ENCODE measurements at places on chromosomes 2 and 18.

DNA sequence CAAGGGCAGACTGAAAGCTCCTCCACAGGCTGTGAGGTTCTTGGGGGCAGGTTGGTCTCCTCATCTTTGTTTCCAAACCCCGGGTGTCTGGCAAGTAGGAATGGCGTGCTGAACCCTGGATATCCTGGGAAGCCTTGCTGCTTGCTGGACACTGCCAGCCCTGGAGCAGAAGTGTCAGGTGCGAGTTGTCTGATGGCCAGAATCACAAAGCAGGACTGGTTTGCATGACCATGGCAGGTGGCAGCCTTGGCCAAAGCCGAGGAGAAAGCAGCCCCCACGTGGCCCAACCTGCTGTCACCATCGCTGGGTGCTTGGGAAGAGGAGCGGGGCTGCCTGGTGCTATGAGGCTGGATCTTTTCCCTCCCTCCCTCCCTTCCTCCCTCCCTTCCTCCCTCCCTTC, 309.5 kb upstream of the HS6ST1 start:
- no peak for DNase-seq

DNA sequence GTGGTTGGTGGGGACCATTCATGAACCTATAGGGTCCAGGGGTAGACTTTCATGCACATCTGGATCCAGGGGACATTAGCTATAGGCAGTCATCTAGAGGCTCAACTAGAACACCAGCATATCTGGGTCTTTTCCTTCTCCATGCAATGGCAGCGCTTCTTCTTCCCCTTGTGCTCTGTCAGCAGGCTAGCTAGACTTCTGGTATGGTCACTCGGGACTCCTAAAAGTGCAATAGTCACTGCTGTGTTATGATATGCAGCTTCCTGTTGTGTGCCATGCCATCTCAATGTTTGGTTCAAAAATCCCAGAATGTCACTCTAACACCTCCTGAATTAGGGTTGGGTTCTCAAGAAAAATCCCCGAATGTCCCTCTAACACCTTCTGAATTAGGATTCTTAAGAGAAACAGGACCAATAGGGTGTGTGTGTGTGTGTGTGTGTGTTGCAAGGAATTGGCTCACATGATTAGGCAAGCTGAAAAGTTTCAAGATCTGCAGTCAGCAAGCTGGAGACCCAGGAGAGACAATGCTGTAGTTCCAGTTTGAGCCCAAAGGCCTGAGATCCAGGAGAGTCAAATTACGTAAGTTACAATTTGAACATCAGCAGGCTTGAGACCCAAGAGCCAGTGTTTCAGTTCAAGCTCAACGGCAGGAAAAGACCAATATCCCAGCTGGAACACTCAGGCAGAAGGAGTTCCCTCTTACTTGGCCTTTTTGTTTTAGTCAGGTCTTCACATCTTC, 97.1 kb upstream of the LTBP1 start:
- DNase-seq = no peak

DNA sequence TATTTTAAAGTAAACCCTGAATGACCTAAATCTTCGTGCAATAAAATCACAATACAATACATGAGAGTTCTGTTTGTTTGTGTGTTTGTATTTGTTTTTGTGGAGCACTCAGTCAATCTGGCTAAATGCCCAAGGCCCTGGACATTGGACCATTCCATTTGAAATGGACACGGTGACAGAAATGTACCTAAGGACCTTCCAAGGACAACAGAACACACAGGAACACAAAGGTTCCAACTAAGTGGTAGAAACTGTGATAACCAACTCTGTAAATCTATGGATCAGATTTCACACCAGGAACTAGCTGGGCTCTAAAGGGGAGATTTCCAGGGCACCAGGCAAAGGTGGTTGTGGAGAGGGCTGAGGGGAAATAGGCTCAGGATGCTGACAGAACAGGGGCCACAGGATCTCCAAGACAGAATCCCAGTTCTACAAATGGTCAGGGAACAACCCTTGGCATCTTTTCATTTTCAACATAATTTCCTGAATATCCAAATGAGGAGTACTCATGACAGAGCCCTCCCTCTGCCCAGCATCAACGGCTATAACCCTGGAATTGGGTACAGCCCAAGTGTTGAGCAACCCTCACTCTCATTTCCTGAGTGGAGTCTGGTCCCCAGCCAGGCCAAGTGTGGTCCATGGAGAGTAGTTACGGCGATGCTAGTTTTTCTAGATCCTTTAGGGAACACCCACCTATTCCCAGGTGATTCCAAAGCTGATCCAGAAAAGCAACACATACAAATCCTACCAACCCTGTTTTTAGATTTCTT, 78.4 kb downstream of the NCKAP5 start:
- DNase-seq = no peak

- DNase-seq = no peak
Measured at GRCh38 chr18:7808992-7809391, 241.9 kb downstream of the PTPRM start.

GRCh38 chr2:74573747-74574562, 19.4 kb downstream of the DOK1 start:
- DNase-seq = no peak
